CD4-positive, alpha-beta T cell treated with Interleukin-21 for 1 hour (primary cell): ENCODE measurements at places on chromosomes 16 and 17.
A peak's percentile ranks its signal among the peaks of the same experiment; 100 is the strongest.

DNA sequence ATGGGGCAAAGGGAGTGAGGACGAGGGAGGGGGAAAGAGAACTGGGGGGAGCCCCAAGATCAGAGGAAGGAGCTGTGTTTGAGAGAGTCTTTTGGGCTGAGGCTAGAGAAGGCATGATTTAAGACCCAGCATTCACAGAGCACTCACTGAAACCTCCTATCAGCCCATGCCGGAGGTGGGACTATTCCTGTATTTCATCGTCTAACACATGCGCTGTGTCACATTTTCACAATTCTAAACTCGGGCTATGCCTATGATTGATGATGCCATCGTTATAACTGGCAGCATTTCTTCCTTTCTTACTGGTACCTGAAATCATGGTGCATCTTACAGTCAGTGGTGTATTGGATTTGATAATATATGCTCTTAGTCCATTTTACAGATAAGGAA lies 3.5 kb downstream of the FAM171A2 start:
- DNase-seq: no peak

GRCh38 chr16:87581857-87582215 lies 20.5 kb upstream of the JPH3 start:
- no peak for DNase-seq

GRCh38 chr17:18925187-18925586 lies 26.8 kb upstream of the SLC5A10 start:
- peak; percentile 8 for DNase-seq

DNA sequence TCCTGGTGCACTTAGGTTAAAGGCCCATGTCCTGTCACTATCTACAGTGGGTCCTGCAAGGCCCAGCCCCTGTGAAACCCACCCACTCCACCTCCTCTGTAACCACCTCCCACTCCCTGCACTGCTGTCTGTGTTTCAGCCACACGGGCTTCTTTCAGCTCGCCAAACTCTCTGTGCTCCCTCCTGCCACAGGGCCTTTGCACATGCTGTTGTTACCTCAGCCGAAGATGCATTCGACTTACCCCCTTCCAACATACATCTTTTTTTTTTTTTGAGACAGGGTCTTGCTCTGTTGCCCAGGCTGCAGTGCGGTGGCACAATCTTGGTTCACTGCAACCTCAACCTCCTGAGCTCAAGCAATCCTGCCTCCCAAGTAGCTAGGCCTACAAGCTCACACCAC lies 76.5 kb upstream of the RPL38 start:
- DNase-seq: no peak

DNA sequence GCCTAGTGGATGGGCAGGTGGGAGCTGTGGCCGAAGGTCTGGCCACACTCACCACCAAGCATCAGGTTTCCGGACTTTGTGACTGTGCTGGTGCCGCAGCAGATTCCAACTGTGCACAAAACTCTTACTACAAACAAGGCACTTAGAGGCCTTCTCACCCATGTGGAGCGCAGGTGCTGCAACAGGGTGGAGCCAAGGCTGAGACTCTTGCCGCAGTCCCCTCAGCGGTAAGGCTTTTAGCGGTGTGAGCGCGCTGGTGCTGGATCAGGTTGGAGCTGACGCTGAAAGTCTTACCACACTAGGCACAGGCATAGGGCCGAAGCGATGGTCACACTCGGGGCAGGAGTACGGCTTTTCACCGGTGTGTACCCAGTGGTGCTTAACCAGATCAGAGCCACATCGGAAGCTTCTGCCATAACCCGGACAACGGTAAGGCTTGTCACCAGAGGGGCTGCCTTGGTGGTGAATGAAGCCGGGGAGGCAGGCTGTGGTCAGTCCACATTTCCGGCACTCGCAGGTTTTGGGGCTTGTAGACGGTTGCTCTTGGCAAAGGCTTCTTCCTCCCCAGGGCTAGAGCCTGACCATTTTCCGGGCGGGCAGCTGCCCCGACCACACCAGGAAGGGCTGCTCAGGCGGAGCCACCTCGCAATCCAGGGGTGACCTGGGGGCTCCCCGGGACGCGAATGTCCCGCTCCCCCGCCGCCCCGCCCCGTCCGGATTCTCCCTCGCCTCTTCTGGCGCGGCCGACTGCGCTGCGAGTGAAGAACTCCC lies 1.0 kb upstream of the ARMC5 start:
- DNase-seq: peak; percentile 68

- DNase-seq: no peak
These were observed 121.1 kb downstream of the SOCS1 start for GRCh38 chr16:11134722-11135463.

DNA sequence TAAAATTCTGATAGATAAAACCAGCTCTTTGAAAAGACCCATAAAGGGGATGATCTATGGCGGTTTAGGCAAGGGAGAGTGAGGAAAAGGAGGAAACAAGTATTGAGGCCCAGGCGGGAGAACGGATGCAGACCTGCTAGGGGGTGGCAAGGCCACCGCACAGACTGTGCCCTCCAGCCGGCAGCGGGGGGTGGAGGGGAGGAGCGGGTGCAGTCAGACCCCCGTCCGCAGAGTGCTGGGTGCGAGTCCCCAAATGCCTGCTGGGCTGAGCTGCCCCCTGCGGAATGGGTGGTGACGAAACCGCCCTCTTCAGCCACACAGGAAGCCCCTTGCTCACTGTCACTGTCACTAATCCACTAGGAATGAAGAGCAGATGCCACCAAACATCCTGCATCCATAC lies 46.0 kb downstream of the LMF1 start:
- no peak for DNase-seq

DNA sequence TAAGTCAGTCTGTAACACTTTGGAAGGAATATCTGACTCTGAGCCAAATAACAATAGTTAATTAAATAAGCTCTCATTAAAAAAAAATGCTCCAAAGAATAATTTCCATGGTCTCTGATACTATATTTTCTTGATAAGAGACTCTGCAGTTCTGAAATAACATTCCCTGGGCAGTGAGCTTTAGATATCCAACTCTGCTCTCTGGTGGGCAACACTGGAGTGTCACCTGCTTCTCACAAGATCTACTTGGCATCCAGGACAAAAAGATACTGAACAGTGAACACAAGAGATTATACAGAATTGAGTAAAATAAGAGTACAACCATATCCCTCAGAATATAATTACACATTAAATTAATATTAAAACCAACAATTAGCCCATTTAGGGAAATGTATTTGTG lies 13.7 kb downstream of the BLMH start:
- peak; percentile 22 for DNase-seq

DNA sequence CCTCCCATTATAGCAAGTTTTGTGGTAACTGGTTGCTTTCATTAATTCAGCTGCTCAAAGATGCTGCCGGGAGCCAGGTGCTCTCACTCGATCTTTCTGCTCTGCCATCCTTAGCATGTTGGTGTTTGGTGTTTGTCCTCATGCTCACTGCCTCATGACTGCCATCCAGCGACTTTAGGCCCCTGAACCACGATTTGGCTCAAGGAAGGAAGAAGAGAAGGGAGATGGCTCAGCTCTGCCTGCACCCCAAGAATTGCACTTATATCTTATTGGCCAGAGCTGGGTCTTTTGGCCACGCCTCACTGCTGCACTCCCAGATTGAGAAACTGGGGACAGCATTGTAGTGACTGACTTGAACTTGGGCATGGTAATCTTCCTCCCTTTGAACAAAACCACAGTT lies 52.7 kb downstream of the ARSG start:
- no peak for DNase-seq

- no peak for DNase-seq
These were observed 95.7 kb downstream of the KANSL1 start for GRCh38 chr17:46097497-46097896.

- DNase-seq: no peak
These were observed 2272.8 kb downstream of the TP53TG3F start for GRCh38 chr16:35732046-35732810.

GRCh38 chr17:50034498-50035364 lies 21.2 kb upstream of the ITGA3 start:
- DNase-seq: no peak

GRCh38 chr17:57986841-57987580 lies 1.0 kb downstream of the VEZF1 start:
- DNase-seq: peak; percentile 49

- no peak for DNase-seq
These were observed 121.1 kb downstream of the CYLD start for GRCh38 chr16:50862818-50863643.

GRCh38 chr17:38416840-38417209 lies 11.4 kb upstream of the ARHGAP23 start:
- DNase-seq: no peak

- DNase-seq: no peak
These were observed 341.9 kb upstream of the CDH11 start for GRCh38 chr16:65463652-65464260.

DNA sequence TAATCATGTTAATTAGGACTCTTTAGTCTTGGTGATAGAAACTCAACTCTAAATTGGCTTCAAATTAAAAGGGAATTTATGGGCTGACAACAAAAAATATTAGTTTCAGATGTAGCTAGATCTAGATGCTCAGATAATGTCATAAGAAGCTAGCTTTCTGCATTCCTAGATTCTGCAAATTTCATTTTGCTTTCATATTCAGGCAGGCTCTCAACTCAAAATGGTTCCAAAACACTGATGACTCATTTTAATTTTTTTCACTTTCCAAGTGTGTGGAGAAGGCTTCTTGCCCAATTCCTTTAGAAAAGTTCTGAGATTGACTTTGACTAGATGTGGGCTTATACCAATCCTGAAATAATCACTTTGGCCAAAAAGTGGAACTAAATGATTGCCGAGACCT lies 236.7 kb upstream of the GOT2 start:
- DNase-seq: no peak

DNA sequence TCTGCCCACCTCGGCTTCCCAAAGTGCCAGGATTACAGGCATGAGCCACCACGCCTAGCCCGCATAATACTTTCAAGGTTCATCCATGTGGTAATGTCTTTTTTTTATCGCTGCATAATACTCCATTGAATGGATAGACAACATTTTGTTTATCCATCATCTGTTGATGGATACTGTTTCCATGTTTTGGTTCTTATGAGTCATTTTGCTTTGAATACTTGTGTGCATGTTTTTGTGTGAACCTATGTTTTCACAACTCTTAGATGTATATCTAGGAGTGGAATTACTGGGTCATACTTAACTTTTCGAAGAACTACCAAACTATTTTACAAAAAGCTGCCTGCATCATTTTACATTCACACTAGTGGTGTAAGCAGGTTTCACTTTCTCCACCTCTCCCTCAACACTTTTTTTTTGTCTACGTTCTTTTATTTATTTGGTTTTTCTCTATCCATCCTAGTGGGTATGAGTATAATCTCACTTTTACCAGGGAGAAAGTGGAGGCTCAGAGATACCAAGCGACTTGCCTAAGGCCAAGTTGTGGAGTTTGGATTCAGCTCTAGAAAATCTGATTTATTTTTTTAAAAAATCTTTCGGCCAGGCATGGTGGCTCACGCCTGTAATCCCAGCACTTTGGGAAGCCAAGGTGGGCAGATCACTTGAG lies 151.2 kb downstream of the CMIP start:
- no peak for DNase-seq

DNA sequence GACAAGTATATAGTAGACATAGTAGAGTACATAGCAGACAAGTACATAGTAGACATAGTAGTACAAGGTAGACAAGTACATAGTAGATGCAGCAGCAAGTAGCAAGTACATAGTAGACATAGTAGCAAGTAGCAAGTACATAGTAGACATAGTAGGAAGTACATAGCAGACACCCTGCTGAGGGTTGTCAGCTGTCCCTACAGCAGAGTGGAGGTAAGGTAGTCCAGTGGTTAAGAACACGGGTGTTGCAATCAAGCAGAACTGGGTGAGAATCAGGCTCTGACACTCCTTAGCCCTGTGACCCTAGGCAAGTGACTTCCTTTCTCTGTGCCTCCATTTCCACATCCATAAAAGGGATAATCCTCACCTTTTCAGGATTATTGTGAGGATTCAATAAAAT lies 94.7 kb downstream of the NOG start:
- DNase-seq: no peak

GRCh38 chr17:21163101-21163500 lies 36.3 kb downstream of the DHRS7B start:
- no peak for DNase-seq

DNA sequence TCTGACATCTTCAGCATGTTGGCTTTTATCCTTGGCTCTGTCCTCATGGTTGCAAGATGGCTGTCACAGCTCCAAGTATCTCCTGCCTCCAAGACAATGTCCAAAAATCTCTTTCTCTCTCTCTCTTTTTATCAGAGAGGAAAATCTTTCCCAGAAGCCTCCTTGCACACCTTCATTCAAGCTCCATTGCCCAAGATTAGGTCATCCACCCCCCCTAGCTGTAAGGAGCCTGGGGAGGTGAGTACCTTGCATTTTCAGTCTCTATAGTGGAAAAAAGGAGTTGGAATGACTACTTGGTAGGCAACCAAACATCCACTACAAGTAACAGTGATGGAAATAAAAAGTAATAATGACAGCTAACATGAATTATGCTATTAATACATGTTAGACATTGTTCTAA lies 22.0 kb upstream of the NSMCE1 start:
- no peak for DNase-seq

DNA sequence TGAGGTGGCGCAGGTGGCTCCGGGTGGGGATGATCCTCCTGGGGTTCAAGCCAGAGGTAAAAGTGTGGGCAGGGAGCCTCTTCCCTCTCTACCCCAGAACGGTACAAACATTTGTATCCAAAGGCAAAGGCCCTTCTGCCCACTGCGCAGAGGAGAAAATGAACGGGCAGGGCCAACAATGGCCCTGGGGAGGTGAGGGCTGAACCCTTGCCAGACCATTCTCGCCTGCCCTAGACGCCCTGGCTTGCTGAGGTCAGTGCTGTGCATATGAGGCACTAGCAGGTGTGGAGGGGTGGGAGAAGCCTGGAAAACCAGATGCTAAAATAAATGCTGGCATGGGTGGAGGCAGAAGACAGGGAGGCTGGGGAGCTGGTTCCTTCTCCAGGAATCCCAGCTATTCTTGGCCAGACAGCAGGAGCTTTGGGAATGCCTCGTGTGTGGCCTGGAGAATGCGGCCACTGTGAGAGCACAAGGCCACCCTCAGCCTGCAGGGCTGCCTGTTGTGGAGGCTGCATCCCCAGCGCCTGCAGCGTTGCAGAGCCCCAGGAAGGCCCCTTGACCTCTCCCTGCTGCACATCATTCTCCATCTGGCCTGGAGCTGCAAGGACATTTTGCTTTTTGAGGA lies 4.5 kb downstream of the C17orf50 start:
- DNase-seq: no peak

GRCh38 chr17:7557775-7558543 lies 591 bp upstream of the TNFSF13 start:
- peak; percentile 25 for DNase-seq

DNA sequence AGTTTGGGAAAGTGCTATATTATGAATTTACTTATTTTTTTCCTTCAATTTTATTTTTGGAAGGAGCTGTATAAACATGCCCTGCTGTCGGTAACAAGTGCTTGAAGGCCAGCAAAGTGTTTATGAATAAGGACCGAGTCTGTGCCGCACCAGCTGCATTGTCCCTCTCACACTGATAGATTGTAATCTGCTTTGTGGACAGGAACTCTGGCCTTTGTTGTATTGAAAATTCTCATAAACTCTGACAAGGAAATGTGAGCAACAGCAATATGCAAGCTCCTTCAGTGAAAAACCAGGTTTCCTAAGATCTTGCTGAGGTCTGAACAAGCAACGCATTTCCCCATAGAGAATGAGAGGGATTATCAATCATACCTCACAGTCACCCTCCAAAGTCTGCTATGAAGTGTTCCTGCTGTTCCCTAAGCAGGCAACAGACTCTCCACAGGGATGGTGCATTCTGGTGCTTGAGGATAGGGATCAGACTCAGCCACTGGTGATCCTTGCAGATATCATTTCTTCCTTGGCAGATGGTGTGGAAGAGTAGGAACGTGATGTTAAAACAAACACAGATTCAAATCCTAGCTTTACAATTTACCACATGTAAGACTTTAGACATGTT lies 109.6 kb downstream of the KCNJ2 start:
- DNase-seq: no peak

- no peak for DNase-seq
These were observed 347.1 kb downstream of the SEC14L1 start for GRCh38 chr17:77487677-77488530.
